ENCODE measurements at places on chromosomes 16 and 17.
A peak's percentile ranks its signal among the peaks of the same experiment; 100 is the strongest.

- no peak for DNase-seq
Observed at GRCh38 chr17:58401287-58401686, 16.0 kb downstream of the RNF43 start.

- no peak for DNase-seq
Observed at GRCh38 chr16:68737046-68737729, at the start of gene CDH1. TSS of gene CDH1 (plus strand) at chr16:68737292. CDS start at chr16:68737416, 124 bp downstream.

DNA sequence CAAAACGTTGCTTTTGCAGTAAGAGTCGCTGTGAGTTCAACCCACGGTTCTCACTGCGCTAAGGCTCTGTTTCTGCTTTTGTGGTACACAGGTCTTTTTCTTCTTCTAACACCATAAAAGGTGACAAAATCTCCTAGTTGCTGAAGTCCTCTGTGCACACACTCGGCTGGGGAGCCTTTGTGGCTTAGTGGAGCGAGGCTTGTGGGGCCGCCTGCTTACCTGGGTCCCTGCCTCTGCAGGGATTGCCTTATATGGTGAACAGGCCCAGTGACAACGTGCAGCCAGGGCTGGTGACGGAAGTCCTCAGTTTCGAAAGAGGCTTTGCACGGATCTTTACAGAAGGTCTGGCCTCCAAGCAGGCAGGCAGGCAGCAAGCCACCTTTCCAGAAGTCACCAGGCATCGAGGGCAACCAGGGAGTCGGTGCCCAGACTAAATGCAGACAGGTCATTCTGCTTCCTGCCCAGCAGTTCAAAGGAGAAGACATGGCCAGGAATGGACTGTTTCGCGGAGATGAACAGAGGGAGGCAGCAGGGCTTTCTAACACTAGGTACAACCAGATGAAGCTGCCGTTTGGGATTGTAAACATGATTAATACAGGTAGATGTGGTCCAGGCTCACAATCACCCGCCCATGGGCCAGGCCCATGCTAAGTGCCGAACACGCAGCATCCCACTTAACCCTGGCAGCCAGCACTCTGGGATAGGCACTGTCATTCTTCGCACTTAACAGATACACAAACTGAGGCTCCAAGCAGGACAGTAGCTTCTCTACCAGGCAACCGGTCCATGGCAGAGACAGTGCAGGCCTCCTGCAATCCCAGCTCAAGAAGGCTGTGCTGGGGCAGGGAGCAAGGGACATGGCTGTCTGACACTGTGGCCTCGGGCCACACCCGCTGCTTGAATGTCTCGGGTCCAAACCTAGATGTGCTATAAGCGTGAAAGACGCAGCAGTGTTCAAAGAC, 10.7 kb upstream of the MEAK7 start:
- DNase-seq: no peak

DNA sequence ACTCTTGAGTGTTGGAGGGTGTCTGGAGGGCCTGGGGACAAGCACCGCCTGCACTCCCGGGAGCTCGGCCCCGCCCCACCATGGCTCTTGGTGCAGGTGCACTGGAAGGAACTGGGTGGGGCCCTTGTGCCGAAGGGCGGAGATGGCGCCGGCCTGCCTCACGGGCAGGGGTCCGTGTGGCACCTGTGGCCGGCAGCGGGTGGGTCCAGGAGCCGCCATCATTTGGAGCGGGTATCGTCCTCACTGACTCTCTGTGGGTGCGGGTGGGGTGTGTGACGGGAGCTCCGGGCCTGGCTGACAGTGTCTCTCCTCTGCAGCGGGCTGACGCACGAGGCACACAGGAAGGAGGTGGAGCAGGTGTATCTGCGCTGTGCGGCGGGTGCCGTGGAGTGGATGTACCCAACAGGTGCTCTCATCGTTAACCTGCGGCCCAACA, 5.2 kb downstream of the METRNL start:
- DNase-seq: no peak

GRCh38 chr16:30780549-30780948, 6.5 kb downstream of the ZNF629 start:
- DNase-seq: no peak

GRCh38 chr17:75277664-75278071, 6.6 kb upstream of the MIF4GD start:
- DNase-seq: no peak

DNA sequence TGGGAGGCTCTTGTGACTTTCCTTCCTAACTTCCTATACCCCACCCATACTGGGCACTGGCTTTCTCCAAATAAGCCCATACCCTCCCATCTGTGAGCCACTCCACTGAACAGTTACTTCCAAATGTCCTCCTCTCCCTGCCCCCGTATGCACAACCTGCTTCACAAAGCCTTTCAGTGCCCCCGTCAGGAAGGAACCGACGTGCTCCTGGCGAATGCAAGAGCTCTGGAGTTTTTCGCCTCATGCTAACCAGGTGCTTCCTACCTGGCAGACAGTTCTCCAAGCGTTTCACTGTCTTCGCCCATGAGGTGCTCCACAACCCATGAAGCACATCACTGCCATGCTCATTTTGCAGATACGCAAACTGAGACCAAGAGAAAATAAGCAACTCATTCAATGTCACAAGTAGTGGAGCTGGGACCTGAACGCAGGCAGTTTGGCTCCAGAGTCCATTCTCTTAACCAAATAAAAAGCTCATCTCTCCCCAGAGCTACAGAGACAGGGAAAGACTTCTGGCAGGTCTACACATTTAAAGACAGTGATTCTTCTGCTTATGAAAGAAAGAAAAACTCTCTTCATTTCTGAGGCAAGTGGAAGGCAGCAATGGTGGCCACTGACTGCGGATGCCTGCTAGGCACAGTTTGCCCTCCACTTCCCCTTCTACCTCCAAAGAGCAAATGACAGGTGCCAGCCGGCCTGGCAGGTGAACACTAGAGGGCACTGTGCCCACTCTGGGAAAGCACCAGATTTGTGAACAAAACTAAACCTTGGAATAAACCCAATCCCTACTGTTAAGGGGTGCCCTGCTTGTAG, 23.8 kb downstream of the SPHK1 start:
- peak; percentile 75 for DNase-seq

- DNase-seq: no peak
Observed at GRCh38 chr17:42849451-42850181, 1.4 kb upstream of the AOC3 start.

DNA sequence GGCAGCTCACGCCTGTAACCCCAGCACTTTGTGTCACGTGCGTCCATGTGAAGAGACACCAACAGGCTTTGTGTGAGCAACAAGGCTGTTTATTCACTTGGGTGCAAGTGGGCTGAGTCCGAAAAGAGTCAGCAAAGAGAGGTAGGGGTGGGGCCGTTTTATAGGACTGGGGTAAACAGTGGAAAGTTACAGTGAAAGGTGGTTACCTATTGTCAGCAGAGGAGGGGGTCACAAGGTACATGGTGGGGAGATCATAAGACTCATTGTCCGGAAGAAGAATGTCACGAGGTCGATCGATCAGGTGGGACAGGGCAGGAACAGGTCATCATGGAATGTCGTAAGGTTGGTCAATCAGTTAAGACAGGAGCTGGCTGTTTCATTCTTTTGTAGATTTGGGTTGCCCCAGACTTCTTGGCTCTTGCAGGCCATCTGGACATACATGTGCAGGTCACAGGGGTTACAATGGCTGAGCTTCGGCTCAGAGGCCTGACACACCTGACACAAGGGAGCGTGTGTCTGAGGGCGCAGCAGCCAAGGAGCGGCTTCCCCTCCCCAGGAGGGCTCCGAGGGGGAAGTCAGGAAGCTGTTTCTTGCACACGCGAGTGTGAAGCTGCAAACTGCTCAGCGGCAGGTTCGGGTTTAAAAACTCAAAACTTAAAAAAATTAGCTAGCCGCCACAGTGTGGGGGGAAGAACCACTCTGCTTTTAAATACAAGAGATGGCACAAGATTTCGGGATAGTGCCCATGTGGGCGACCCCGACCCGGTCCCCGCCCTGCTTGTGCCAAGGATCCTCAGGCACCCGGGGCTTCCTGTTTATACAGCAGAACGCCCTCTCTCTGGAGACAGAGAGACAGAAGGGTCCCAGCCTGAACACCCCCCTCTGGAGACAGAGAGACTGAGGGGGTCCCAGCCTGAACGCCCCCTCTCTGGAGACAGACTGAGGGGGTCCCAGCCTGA, 12.4 kb upstream of the TEX19 start:
- DNase-seq: no peak

DNA sequence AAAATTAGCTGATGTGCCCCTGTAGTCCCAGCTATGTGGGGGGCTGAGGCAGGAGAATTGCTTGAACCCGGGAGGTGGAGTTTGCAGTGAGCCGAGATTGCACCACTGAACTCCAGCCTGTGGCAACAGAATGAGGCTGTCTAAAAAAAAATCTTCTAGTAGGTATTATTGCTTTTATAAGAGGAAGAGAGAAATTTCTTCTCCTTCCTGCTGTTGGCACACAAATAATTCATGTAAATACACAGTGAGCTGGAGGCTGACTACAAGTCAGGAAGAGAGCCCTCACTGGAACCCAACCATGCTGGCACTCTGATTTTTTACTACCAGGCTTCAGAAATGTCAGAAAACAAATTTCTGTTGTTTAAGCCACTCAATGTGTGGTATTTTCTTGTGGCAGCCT, 6.7 kb downstream of the PRDM7 start:
- DNase-seq: no peak

GRCh38 chr16:12295395-12295794, 318.9 kb downstream of the SNX29 start:
- DNase-seq: no peak

DNA sequence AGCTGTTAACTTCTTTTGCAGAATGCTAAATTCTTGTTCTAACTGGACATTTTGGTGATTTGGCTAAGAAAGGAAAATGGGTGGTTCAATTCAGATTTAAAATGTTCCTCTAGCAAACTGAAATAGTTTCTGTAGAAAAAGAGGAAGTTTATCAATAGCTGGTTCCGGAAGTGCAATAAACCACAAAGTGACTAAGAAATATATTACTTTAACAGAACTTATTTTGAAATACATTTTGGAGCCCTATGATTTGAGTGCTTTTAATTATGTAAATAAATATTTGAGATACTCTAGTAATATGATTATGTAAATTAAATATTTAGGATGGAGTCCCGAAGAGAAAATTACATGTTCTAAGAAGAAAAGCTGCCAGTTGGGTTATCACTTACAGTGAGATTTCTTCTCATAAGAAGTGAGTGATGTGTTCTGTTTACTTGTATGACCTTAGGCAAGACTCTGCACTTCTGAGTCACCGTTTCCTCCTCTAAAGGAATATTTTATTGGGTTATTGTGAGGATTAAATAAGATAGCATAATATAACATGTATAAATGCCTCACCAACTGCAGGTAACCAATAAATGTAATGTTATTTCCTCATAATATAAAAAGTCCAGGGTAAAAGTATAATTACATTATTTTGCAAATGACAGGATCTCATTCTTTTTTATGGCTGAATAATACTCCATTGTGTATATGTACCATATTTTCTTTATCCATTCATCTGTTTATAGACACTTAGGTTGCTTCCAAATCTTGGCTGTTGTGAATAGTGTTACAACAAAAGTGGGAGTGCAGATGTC, at the start of gene EVI2B:
Gene EVI2B (minus strand): TSS at position 73 of the 800 bp plus-strand sequence. CDS start 8,445 bp downstream, outside the sequence.
- no peak for DNase-seq

DNA sequence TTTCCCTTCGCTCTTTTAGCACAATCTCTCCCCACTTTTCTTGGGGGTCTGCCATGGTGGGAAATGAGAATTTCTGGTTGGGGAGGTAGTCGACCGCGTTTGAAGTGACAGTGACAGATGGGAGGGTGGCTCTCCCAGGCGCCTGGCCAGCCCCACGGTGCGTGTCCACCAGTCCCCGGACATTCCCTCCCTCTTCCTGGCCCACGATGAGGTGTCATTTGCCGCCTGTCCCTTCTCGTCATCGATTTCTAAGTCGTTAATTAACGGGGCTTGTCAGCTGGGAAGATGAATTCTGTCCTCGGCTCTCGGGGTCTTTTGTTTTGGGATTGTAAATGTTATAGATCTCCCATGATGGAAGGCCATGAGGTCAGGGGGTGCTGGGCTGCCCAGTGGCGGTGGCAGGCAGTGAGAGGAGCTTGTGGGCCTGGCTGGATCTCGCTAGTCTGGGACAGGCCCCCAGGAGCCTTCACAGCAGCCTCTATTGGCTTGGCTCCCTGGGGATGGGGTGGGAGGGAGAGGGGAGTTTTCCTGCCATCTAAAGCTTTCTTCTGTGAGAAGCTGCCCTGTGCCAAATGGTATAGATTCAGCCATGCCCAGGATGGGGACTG, 164.2 kb downstream of the MRM1 start:
- DNase-seq: no peak

- no peak for DNase-seq
Observed at GRCh38 chr17:40471846-40472732, 28.8 kb downstream of the IGFBP4 start.

DNA sequence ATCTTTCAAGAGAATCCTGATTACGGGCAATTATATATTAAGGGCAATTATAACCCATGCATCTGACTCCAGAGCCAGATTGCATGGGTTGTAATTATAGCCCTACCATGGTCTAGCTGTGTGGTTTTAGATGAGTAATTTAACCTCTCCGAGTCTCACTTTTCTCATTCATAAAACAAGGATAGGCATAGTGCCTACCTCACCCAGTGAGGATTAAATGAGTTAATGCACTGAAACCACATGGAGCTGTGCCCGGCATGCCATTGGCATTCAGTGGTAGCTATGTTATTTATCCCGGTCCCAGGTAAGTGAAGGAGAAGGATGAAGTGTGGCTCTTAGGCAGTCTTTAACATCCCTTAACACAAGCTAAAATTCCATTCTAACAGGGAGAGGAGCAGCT, 6.3 kb downstream of the SNX20 start:
- no peak for DNase-seq

GRCh38 chr16:10569621-10570020, 10.8 kb downstream of the EMP2 start:
- no peak for DNase-seq

- no peak for DNase-seq
Observed at GRCh38 chr17:46805771-46806170, 12.7 kb downstream of the WNT3 start.

DNA sequence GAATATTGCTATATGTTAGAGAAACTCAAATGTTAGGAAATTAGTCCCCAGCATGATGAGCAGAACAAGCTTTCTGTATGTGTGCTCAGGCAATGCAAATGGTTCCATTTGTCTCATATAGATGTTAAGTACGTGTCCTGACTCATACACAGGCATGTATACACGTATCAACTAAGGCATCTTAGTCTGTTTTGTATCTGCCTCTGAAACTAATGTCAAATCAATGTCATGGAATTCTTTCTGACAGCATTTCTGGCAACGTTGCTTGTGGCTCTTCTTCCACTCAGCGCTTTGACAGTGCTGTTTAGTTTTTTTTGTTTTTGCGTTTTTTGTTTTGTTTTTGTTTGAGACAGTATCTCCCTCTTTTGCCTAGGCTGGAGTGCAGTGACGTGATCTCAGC, 111.9 kb downstream of the CNTNAP4 start:
- no peak for DNase-seq

DNA sequence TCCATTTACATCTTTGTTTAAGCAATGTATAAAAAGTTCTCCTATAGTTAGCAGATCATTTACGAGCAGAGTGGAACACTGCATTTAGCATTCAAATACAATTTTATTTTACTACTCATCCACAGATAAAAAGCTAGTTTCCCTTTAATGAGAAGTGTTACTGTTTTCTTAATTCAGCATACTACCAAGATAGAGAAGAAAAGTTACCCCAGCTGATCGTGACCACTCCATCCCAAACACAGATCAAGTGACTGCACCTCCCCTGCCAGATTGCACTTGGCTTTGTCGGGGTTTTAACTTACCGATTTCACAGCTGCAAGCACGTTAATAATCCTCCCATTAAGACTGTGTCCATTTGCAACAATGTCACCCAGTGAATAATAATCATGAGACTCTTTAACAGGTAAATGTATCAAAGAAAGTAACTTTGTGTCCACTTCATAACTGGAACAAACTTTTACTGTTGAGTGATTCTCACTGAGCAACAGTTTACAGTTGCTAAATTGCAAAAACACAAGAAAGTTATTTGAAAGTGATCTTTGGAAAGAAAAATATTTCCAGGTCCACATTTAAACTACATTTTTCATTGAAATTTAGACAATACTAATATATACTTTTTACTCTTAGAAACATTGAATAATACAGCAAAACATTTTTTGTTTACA, 14.4 kb downstream of the MEIOB start:
- no peak for DNase-seq

All from BE2C (cell line).